ENCODE measurements at places on chromosomes 11 and 22.

GRCh38 chr11:67247946-67248550, 18.2 kb upstream of the GRK2 start:
- no peak for DNase-seq

DNA sequence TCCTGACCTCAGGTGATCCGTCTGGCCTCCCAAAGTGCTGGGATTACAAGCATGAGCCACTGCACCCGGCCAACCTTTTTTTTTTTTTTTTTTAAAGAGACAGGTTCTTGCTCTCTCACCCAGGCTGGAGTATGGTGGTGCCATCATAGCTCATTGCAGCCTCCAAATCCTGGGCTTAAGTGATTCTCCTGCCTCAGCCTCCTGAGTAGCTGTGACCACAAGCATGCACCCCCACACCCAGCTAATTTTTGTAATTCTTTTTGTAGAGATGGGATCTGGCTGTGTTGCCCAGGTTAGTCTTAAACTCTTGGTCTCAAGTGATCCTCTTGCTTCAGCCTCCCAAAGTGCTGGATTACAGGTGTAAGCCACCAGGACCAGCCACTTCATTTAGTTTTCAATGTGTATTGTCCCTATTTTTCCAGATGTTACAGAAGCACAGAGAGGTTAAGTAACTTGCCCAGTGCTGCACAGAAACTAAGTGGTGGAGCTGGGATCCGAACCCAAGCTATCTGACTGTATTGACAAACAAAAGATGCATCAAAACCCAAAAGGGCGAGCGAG, 55.6 kb upstream of the GRK3 start:
- DNase-seq: no peak

DNA sequence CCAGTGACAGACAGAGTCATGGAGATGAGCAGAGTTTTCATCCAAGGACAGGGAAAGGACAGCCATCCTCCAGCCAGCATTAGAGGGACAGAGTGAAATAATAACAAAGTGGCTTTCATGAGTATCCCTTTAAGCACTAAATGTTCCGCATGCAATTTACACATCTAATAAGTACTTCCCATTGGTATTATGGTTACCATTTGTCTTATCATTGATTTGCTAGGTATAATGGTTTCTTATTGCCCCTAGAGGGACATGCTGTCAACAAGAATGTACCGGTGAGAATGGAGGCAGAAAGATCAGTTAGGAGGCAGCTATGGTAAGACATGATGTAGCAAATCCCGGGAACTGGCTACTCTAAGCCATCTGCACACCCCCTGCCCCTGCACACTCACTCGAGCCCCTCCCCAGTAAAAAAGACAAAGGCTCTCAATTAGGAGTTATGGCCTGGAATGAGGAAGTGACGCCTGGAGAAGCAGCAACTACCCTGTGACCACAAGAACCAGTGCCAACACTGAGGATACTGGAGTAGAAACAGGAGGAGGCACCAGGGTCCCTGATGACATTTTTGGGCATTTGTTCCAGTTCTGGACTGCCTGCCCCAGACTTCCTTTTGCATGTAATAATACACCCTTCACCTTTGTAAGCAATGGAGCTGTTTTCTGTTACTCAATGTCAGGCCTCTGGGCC, 30.2 kb upstream of the HMGXB4 start:
- no peak for DNase-seq

GRCh38 chr11:114211444-114212121, 84.6 kb upstream of the NNMT start:
- no peak for DNase-seq
